ENCODE measurements at places on chromosomes 1 and 21. TPM values are rescaled to one million over a fixed set of nuclear protein-coding genes. Genes with fewer than 3 reads are reported as not detected.

- DNase-seq = no peak
These were observed 53.1 kb upstream of the ATF3 start for GRCh38 chr1:212555426-212555825.

DNA sequence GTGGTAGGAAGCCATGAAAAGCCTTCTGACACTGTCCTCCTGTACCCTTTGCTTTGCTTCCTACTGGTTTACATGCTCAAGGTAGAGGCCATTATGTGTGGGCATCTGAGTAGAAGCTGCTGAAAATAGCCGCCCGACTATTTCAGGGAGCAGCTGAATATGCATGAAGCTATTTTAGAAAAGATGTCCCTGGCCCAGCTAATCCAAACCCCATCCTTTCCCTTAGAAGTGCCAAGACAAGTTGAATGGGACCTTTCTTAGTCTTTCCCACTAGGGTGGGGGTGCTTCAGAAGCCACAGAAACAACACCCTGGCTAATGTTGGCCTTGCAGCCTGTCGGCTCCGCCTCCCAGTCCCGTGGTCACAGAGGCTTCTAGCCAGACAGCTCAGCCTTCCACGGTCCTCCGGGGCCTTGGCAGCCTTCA, 205.1 kb upstream of the EDN2 start:
- DNase-seq = no peak

GRCh38 chr1:193705554-193705981, 519.2 kb upstream of the B3GALT2 start:
- DNase-seq = no peak

IVL gene
- 0.86 TPM for polyA plus RNA-seq

GRCh38 chr1:227765261-227766014, 30.2 kb downstream of the SNAP47 start:
- no peak for DNase-seq

DNA sequence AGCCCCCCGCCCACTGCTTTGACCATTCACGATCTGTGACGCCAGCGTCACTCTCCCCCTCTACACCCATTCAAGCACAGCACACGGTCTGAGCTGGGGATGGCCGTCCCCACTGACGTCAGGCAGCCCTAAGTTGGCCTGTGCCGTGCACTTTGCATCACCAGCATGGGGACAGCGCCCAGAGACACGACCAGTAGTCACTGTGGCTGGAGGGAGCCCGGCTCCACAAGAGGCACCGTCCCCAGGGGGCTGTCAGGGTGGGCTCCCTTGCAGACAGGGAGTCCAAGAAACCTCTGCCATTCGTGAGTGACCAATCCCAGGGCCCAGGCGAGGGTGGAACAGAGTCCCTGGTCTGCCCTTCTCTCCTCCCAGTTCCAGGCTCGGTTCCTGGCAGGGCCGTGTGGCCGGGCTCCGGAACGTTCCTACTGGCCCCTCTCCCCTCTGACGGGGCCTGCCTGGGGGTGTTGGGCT, 2.3 kb downstream of the KRTAP10-8 start:
- no peak for DNase-seq

IL22RA1 gene
- polyA plus RNA-seq = 0.03 TPM

GRCh38 chr1:117267232-117267774, 56.6 kb upstream of the VTCN1 start:
- no peak for DNase-seq
